ENCODE measurements at places on chromosomes 4 and X.

DNA sequence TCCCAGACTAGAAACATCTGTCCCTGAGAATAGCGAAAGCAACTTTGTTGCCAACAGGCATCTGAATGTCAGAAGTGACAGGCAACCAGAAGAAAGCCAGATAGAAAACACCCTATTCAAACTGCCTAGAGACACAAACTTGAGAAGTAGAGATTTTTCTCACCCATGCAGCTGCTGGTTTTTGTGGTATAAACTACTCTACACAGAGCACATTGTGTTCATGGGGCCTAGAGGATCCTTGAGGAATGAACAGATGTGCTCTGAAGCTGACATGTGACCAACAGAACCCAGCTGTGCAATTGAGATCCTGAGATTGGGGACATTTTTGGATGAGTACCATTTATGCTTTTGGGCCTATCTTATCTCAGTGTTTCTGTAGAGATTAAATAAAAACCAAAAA, 63.6 kb upstream of the NRK start:
- no peak for DNase-seq

DNA sequence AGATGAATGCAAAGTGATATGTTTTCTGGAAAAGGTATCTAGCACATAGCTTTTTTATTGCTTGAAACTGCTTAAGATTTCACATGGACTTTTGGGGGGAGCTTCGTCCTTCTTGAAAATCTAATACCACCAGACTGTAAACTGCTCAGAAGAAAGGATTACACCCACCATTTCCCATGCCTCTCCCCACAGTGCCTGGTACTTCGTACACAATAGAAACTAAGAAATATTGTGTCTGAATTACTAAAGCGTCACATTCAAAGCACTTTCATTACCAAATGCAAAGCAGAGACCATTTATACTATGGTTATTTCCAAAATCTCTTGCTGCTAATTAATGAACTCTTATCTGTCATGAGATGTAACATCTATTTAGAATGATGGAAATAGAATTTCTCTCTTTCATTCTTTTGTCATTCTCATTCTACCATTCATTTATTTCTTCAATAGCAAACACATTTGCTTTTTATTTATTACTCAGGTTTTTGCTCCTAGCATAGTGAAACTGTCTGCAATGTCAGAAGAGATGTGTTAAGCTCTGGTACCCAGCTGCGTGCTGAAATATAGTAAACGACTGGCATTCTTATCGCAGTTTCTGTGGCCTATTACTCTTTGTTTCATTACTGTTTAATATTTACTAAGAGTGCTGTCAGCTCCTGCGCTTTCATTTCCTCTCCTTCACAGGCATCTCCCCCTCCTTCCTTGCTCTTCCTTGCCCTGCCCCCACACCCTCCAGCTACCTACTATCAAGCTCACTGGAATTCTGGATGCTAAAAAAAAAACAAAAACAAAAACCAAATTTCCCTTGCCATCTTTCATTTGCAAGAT, 51.4 kb upstream of the RAPGEF2 start:
- no peak for DNase-seq

DNA sequence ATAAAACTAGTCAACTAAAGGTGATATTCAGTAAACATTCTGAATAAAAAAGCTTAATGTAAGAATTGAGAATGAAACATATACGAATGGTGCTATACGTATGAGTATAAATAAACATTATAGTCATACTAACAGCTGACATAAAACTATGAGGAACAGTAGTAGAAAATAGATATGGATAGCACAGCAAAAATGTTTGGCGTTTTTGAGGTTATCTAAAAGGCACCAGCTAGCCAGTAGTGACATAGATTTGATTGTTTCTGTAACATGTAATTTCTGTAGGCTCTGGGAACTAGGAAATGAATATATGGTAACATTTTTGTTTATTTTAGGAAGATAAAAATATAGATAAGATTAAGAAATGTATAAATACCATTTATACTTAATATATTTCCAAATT, 69.3 kb downstream of the SNX25 start:
- no peak for DNase-seq

GRCh38 chrX:24485323-24485722, 20.2 kb downstream of the PDK3 start:
- DNase-seq = no peak

DNA sequence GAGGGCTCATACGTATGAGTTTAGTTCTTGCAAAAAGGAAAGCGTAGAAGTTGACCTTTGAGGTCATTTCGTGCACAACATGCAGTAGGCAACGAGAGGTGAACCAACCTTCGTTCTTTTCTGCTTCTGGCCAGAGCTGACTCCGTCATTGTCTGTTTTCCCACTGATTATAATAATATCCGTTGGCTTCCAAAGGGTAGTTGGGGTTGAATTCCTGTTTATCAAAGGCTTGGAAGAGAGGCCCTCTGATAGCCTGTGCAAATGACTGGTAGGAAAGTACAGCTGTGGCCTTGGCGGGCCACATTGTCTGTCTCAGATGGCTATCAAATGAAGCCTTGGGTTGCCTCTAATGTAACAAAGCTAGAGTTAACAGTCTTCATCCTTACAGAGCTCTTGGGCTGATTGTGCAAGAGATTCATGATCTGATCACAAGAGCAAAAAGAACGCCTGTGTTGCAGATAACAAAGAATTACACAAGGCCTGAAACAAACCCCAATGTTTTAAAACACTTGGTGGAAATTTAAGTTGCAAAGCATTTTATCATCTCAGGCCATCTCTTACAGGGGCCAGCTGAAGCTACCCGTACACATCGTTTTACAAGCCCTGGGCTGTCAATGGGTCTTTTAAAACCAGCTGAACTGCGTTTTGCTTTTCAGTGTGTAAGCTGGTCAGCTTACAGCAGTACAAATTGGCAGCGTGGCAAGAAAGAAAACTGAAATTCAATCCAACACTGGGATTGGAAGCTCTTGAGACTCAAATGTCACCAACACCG, 46.1 kb upstream of the FAM9C start:
- no peak for DNase-seq

- DNase-seq = no peak
Measured at GRCh38 chrX:47460561-47460960, 22.5 kb downstream of the ZNF41 start.

DNA sequence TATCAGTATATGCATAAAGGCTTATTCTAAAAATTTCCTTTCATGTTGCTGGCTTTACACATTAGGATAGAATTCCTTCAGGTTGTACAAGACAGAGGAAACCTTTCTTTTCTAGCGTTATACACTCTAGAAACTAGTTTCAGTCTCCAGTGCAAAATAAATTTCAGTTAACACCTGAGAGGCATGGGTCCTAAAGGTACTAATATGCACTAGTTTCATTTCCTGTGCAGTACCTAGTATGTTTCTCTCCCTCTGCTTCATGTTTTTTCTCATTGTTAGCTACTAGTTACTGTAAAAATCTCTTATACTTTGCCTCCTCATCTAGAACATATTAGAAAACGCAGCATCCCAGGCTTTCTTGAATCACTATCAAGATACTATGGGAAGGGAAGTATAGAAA, 54.0 kb downstream of the SNX25 start:
- DNase-seq = no peak

- no peak for DNase-seq
Measured at GRCh38 chrX:149631234-149632165, at the start of gene TMEM185A. Gene TMEM185A (minus strand): TSS chrX:149631792. CDS start chrX:149631580, 212 bp downstream.

DNA sequence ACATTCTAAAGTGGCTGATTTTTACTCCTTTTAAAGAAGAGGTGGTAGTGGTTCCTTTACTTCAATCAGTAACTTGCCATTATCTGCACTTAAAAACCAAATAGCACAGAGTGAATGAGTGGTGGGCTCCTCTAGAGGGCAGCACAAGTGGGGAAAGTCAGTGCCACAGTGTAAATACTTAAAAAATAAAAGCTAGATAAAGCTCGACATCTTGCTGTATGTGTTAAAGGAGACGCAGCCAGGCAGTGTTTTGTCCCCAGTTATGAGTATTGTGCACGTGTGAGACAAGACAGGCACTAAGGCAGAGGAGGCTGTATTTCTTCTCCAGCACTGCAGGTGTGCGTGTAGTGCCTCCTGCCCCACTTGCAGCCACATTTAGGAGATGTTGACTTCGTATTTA, 24.6 kb downstream of the NAP1L5 start:
- DNase-seq = no peak

DNA sequence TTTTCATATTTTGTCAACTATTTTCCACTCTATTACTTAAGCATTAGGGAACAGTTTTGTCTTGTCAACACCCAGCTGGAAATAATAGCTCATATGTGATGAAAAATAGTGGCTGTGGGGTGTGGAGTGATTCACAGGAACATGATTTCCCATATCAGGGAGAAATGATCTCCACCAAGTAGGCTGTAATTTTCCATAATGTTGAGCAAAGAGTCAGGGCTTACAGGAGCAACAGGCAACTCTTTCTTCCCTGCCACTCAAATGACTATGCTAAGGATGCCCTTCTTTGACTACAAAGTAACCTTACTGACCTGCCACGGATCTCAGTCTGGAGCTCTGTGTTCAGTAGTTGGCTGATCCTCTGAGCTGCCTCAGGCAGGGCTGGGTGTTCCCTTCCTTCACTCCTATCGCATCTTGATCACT, 90.0 kb upstream of the GATB start:
- no peak for DNase-seq

- no peak for DNase-seq
Measured at GRCh38 chr4:80220711-80221110, 23.4 kb downstream of the PRDM8 start.

DNA sequence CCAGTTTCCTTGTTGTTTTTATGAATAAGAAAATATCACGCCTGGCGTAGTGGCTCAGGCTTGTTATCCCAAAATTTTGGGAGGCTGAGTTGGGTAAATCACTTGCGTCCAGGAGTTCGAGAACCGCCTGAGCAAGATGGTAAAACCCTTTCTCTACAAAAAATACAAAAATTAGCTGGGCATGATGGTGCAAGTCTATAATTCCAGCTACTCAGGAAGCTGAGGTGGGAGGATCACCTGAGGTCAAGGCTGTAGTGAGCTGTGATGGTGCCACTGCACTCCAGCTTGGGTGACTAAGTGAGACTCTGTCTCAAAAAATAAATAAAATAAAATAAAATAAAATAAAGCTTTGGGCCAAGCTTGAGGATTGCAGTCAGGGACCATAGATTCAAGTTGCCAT, 827.2 kb downstream of the FSTL5 start:
- no peak for DNase-seq

- no peak for DNase-seq
Measured at GRCh38 chr4:111812114-111812513, 333.1 kb upstream of the FAM241A start.

DNA sequence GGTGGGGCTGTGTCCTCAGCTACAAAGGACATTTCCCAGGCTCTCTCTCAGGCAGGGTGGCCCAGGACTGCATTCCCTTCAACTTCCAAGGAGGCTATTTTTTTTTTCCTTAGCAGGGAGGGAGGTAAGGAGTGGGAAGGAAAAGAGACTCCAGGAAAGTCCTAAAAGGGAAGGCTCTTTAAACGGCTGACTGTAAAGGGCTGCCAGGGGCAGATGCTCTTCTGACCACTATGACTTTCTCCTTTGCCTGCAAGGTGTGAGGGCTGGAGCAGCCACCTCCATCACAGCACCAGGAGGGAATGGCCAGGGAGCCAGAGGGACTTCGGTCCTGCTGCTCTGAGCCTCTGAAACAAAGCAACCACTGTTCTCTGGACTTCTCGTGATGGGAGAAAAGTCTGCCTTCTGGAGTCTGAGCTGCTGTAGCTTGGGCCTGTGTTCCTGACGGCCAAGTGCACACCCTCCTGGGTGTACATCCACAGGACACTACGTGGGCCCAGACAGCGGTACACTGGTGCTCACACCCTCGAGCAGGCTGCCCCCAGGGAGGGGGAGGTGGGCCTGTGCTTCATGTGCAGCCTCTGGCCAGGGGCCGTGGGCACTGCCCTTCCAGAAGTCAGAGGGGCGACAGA, 17.9 kb downstream of the NAT8L start:
- no peak for DNase-seq

GRCh38 chrX:135740681-135741149, 27.3 kb downstream of the CT45A1 start:
- DNase-seq = no peak

- DNase-seq = no peak
Measured at GRCh38 chr4:102008711-102009110, 218.2 kb downstream of the BANK1 start.

DNA sequence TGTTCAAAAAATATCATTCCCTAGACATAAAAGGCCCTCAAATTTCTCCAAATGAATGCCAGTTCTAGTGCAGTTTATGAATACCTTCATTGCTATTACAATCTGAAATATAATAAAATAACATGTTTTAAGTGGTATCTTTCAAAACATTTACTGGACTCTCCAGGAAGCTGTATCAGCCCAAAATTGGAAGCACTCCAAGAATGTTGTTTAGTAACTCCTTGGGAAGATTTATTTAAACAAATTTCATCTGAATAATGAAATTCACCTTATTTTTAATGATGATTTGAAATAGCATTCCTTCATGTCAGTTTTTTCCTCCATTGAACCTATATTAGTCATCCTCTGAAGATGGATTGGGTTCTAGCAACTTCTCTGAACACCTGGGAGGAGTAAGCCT, 217.2 kb upstream of the PCDH18 start:
- DNase-seq = no peak

- no peak for DNase-seq
Measured at GRCh38 chr4:58734030-58734674, 1624.0 kb upstream of the IGFBP7 start.

DNA sequence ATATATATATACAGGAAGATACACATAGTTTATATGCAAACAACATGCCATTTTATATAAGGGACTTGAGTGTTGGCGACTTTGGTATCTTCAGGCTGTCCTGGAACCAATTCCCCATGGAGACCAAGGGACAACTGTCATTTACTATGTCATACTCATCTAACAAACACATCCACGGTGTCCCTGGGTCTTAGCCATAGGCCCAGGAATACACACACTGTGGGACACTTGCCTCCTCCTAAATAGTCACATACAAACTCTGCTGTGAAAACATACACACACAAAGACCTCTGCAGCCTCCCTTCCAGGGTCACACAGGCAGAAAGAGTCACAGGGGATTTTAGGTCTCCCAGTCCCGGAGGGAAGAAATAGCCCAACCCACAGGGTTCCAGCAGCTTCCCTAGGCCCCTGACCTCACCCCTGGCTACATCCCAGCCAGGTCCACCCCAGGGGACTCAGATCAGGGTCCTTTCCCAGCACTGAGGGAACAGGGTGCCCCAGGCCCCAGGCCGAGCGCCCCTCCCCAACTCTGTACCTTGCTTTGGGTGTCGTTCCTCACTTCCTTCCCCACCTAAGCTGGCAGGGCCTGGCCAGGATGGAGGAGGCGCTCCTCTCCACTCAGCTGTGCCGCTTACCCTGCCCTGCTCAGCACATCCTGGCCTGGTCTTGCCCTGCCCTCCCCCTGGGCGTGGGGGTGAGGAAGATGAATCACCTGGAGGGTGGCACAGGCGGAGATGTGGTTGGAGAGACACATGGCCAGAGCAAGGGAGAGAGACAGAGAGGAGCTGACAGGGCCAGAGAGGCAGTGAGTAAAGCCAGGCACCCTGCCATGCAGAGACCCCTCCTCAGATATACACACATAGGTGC, 21.8 kb downstream of the FGD1 start:
- DNase-seq = peak; percentile 18

GRCh38 chr4:25172961-25173915, 13.0 kb upstream of the SEPSECS start:
- DNase-seq = peak; percentile 96

All from epithelial cell of prostate (primary cell).